Posterior vena cava (tissue), 2 donors: ENCODE measurements at places on chromosomes 4 and X. TPM values are rescaled to one million over a fixed set of nuclear protein-coding genes. Genes with fewer than 3 reads are reported as not detected.

The PABPC1L2B gene
- not detected for total RNA-seq

DNA sequence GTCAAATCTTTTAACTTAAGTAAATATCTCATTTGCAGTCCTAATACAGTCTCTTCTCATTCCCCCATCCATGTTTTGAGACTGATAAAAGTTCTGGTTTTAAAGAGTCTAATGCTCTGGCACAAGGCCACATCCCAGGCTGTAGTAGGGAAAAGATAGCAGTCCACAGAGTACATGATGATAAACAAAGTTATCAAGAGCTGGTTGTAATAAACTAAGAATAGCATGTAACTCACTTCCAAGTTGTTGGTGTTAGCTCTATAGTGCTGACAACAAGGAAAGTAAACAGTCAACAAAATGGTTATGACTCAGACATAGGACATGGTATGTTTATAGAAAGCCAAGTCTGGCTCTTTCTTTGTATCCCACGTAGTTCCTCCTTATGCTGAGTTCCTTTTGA is 21.8 kb upstream of the AREG start:
- no peak for DNase-seq

The CRLF2 gene
- total RNA-seq, result 1.1 TPM

DNA sequence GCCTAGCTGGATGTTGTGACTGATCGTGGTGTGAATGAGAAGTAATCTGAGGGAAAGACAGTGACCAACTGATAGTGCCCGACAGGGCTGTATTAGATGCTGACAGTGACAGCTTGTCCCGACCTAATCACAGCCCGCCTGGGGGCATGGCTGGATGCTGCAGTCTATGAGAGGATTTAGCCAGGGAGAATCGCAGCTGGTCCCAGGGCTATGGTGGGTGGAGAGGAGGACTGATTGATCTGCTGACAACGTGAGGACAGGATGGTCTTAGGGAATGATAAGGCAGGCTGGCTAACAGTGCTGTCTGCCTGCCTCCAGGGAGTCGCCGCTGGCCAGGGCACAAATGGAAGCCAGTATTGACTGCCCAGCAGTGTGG is 621 bp upstream of the SUV39H1 start:
- no peak for DNase-seq

The SULT1E1 gene
- not detected for total RNA-seq

- DNase-seq, result peak; percentile 85
Measured at GRCh38 chrX:17737986-17738713, 857 bp downstream of the SCML1 start.

- DNase-seq, result no peak
Measured at GRCh38 chrX:120514236-120514635, 45.1 kb upstream of the LAMP2 start.

The CSN1S1 gene
- total RNA-seq, result not detected

GRCh38 chrX:17587366-17587765 is 149.9 kb upstream of the SCML1 start:
- DNase-seq, result no peak

DNA sequence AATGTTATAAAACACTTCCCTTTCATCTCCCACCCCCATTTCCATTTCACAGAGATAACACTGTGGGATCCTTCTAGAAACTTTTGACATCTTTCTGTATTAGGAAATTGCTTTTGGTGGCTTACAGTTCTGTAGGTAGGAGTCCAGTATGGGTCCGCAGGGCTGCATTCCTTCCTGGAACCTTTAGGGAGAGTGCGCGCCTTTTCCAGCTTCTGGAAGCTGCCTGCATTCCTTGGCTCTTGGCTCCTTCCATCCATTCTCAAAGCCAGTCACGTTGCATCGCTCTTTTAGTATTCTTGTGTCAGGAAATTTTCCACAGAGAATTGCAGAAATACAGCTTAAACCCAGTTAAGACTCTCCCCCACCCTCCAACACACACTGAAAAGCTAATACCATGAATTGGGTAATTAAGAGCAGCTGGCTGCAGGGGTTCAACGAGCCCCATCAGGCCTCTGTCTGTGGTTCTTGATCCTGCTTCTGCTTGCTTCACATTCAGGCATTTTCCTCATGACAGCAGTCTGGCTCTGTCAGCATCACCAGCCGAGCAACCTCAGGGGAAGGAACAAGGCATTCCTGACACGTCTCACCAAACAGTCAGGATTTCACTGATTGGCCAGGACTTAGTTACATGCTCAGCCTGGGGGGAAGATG is 48.8 kb downstream of the SEPTIN11 start:
- no peak for DNase-seq

DNA sequence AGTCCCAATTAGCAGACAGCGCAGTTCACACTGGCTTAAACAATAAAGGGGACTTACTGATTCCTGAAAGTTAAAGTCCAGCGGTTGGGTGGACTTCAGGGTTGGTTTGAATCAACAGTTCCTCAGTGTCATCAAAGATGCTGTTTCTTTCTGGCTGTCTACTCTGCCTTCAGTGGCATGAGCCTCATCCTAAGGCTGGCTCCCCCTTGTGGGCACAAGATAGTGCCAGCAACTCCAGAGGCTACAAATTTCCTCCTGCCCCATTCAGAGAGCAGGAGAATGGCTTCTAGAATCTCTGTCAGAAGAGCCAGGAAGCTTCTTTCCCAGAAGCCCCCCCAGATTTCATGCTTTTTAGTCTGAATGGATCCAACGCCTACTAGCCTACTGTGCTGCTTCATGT is 82.4 kb upstream of the MTM1 start:
- no peak for DNase-seq

The CWH43 gene
- total RNA-seq, result not detected

- DNase-seq, result peak; percentile 84
Measured at GRCh38 chr4:157075811-157076577, at the start of gene GLRB. TSS of gene GLRB (plus strand) at chr4:157076150. CDS start at chr4:157078025, 1,875 bp downstream.

The PRRG1 gene
- total RNA-seq, result 10.8 TPM

DNA sequence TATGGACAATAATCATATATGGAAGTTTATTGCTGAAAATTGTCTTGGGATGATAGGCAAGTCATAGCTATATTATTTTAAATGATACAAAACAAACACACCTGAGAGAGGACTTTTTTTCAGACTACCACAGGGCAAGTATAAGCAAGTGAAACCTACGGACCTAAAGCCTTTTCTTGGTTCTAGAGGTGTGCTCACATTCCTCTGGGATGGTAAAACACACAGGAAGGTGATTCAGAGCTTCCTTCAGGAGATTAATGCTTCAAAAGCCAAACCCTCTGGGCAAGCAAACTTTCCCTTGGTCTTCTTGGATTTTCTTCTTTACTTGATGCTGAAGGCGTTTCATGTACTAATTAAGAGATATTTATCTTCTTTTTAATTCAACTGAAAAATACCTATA is 60.1 kb upstream of the ACSL4 start:
- DNase-seq, result no peak

GRCh38 chr4:78797777-78798284 is 21.7 kb downstream of the BMP2K start:
- no peak for DNase-seq
